Muscle of leg (tissue), 16 donors: ENCODE measurements at places on chromosomes 6 and 20.
A peak's percentile ranks its signal among the peaks of the same experiment; 100 is the strongest.

GRCh38 chr6:117267054-117267347 is 1.6 kb downstream of the VGLL2 start:
- DNase-seq, result no peak

- no peak for DNase-seq
Measured at GRCh38 chr20:7406671-7407070, 533.6 kb downstream of the HAO1 start.

- DNase-seq, result peak; percentile 26
Measured at GRCh38 chr6:110944681-110945151, 13.8 kb upstream of the GTF3C6 start.

- DNase-seq, result no peak
Measured at GRCh38 chr20:20690676-20691476, 21.6 kb downstream of the RALGAPA2 start.

GRCh38 chr6:138987080-138987642 is 892 bp downstream of the REPS1 start:
- DNase-seq, result peak; percentile 33

DNA sequence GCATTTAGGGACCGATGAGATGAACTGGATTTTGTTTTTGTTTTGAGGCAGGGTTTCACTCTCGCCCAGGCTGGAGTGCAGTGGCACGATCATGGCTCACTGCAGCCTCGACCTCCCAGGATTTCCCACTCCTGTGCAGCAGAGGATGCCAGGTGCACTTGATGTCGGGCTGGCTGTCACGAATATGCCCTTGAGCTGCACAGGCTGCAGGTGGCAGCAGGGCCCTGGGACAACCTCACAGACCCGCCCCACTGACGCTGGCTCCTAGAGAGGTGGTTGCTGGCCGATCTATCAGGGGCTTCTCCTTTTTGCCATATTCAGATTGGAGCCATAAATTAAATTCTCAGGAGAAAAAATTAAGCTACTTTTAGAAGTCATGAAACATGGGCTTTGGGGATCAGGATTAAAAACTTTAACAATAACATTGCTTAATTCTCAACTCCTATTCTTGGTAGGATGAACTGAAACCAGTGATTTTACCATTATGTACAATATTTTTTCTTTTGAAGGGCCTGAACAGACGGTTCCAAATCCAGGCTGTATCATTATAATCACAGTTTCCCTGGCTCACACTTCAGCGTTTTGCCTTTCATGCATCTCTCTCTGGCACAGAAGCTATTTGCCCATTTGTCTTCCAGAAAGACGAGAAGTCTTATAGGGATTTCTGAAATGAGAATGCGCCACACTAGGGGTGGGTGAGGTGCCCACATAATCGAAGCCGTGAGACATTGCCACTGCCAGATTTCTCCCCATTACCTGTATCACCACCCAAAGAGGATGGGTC is 32.4 kb downstream of the NQO2 start:
- no peak for DNase-seq

- no peak for DNase-seq
Measured at GRCh38 chr6:56572788-56573471, 69.8 kb downstream of the DST start.

DNA sequence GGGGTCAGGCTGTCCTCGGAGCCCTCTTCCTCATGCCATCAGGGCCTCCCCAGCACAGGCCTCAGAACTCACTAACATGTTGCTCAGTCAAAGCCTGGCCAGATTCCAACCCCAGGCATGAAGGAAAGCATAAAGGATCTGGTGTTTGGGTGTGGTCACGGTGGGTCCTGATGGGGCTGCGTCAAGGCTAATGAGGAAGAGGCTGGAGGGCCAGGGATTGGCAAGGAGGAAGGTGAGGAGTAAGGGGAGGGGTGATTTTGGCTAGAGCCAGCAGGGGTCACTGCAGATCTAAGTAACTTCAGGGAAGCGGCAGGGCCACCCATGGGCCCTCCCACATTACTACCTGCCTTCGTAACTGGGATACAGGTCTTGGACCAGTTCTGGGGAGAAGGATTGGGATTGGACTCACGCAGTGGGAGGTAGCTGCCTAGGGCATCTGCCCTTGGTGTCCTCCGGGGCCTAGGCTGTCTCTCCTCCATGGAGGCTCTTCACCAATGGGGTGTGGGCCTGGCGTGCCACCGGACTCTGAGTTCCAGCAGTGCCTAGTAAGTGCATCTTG is 36.2 kb upstream of the MRPS18A start:
- DNase-seq, result peak; percentile 59

DNA sequence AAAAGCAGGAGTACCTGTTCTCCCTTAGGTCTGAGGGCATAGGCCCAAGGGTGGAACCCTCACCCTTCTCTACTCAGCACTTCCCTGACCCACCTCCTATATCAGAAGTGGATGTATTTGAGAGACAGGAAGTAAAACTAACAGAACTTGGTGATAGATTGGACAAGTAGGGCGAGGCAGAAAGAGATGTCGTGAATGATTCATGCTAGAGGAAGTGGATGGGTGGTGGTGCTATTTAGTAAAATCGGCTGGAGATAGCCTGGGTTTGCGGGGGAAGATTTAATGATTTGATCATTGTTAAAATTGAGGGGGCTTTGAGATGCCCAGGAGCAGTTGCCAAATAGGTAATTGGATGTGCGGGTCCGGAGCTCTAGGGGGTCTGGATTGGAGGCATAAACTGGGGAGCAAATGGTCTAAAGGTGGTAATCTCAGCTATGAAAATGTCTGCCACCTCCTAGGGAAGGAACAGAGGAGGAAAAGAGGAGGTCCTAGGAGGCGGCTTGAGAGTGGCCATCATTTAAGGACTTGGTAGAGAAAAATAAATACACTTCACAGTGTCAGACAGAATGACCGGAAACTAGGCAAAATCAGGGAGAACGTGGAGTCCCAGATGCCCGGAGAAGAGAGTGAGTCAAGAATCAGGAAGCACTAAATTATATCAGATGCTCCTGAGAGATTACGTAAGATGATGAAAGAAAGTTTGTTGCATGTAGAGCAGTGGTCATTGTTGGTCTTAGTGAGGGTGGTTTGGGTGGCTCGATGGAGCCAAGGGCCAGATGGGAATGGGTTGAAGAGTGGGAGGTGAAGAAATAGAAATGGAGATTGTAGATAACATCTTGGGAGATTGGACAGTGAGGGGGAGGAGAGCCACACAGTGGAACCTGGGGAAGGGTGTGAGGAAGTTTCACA is 142.0 kb downstream of the CEP57L1 start:
- no peak for DNase-seq

DNA sequence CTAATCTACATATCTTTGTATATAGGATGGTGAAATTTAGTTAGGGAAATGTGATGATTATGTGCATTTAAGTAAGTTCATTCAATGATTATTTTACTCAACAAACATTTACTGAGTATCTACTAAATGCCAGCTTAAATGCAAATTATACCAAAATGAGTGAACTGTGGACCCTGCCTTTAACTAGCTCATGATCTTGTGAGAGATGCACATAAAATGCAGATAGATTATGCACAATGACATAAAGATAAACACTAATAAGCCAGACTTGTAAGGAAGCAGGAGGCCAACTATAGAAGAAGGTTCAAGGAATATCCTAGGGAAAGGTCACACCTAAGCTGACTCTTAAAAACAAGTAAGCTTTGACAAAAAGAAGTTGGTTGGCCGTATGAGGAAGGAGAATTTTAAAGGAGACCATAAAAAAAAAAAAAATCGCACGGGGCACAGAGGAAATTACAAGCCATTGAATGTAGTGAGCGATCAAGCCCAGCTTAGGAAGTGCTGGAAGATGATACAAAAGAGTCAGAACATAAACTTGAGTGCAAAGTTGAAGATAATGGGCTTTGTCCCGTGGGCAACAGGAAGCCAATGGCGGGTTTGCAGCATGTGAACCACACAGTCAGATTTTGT is 107.9 kb downstream of the NRSN1 start:
- DNase-seq, result no peak

DNA sequence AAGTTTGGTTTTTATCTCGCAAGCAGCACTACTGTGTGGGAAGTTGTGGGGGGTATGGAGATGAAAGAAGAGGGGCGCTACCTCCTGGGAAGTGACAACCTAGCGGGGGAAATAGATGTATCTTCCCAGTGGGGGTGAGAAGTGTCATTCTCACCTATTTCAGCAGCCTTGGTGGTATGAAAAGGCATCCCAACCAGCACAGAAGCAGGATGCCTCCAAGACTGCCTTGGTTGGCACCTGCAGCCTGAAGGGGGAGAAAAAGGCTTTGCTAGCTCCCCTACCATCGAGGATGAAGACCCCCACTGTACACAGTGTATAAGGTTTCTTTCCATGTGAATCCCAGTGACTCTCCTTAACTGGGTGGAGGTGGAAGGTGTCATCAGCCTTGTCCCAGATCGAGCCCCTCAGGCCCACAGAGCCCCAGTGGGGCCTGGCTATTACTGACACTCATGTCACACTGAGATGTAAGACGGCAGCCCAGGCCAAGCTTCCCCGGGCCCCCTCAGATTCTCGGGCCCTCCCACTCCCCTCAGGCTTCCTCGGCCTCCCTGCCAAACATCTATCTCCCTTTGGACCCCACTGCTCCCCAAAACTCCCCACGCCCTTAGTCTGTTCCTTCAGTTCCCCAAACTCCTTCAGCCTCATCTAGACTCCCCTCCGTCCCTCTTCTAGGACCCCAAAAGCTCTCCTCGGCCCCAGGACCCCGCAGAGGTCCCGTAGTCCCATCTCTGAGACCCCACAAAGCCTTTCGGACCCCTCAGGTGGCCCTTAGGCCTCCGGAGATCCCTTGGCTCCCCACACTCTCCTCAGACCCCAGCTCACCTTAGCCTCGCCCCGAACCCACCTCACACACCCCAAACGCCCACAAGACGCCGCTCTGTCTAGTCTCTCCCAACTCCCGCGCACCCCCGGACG is 688 bp downstream of the COMMD7 start:
- no peak for DNase-seq
